Activated T-cell treated with anti-CD3 and anti-CD28 coated beads for 48 hours (primary cell): ENCODE measurements at places on chromosomes 2 and 18.

DNA sequence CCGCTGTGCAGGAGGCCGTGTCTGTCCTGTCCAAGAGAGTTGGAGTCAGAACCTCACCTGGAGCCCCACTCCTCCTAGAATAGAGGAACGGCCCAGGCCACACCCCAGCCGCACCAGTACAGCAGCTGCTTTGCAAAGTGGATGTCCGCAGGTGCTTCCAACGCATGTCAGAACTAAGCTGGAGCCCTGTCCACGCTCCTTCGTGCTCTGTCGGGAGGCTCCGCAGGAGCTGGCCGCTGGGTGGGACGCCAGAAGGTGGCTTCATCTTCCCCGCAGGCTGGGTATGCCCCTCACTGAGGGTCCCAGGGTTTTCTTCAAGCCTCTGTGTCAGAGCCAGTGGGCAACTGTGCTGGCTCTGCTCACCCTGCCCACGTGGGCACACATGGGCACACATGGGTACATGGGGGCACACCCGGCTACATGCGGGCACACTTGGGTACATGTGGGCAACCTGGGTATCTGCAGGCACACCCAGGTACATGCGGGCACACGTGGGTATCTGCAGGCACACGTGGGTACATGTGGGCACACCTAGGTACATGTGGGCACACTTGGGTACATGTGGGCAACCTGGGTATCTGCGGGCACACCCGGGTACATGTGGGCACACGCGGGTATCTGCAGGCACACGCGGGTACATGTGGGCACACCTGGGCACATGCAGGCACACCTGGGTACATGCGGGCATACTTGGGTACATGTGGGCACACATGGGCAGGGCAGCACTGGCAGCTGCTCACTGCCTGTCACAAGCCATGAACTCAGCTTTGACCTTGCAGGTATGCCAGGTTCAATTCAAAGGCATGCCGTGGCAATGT lies 67.1 kb upstream of the CTDP1 start:
- no peak for DNase-seq

GRCh38 chr2:236551471-236552211 lies 18.0 kb upstream of the ACKR3 start:
- no peak for DNase-seq

DNA sequence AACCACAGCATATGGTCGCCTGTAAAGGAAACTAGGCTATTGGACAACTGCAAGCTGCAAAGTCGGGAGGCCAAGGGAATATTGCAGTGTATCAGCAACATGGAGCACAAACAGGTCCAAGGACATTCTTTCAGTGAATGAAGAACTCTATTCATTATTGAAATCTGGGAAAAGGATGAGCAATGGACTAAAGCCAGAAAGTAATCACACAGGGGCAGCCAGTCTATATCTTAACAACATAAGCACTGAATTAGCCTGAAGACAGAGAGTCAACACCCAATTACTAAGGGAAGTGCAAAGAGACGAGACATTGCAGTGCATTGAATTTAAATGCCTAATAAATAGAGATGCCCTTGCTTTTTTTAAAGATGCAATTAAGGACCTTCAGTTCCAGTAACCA lies 615.5 kb upstream of the SETBP1 start:
- no peak for DNase-seq

DNA sequence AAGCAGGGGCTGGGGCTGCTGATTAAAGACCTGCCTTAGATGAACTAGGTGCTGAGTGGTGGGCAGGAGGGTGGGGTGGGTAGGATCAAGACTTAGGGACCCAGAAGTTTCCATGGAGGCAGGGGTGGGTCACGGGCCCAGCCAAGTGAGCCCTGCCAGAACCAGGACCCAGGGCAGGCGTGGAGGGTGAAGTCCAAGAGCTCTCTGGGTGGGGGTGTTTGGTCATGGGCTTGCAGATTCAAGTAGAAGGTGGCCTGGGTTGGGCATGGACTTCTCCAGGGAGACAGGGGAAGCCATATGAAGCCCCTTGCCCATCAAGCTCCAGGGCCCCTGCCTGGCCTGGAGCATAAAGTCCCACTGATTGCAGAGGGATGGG lies 168.8 kb downstream of the SMAD7 start:
- DNase-seq = no peak

DNA sequence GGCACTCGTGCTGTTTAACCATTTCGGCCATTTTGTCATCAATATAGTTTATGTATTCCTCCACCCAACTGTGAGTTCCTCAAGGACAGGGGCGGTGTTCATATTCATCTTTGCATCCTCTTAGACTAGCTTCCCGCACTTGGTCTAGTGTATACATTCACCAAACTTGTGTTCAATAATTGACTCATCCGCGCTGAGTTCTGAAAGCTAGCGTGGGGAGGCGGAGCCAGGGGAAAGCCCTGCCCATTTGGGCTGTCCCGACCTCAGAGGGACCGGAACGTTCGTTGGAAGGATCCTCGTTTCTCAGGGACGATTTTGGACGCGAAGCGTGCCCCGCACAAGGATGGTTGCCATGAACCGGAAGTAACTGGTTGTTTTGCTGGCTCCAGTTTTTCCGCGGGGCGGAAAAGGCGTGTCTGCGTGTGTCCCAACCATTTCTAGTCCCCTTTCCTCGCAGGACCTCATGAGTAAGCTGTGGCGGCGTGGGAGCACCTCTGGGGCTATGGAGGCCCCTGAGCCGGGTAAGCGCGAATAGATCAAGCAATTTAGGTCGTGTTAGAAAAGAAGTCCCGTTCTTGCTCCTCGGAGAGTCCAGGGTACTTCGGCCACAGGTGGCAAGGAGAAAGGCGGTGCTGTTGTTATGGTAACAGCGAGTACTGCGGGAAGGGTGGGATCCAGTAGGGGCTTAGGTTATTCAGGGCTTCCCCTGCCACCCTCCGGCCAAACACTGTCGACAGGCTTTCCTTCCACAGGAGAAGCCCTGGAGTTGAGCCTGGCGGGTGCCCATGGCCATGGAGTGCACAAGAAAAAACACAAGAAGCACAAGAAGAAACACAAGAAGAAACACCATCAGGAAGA lies at the start of gene INO80B:
Gene INO80B (plus strand): TSS at position 434 of the 858 bp plus-strand sequence. CDS start 30 bp downstream, at position 464.
- DNase-seq = peak; percentile 95

DNA sequence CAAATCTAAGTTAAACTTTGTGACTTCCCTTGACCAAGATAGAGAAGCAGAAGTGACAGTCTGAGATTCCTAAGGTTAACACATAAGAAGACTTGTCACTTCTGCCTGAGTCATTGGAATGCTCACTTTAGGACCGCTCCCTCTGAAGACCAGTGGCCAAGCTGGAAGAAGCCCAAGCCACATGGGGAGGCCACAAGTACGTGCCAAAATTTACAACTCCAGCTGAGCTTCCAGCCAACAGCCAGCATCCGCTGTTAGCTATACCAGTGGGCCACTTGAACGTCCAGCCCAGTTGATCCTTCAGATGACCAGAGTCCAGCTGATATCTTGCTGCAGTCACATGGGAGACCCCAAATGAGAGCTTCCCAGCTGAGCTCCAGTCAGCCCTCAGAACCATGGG lies 18.1 kb upstream of the ANTXR1 start:
- no peak for DNase-seq

DNA sequence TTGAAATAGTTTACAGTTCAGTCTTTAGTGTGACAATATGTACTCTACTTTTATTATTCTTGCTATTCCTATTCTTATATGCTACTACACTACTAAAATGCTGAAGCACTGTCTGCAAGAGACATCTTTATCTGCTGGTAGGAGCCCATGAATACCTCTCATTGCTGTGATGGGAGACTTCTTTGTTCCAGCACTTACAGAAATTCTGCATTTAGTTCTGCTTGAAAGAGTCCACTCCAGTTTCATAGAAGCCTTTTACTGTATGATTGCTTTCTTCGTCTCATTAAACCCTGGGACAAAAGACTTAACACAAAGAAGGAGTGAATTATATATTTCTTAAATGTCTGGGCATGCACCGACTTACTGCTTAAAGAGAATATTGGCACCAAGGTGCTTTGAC lies 272.7 kb downstream of the CD226 start:
- no peak for DNase-seq

- no peak for DNase-seq
These were observed 14.2 kb downstream of the ECEL1 start for GRCh38 chr2:232473467-232473890.

DNA sequence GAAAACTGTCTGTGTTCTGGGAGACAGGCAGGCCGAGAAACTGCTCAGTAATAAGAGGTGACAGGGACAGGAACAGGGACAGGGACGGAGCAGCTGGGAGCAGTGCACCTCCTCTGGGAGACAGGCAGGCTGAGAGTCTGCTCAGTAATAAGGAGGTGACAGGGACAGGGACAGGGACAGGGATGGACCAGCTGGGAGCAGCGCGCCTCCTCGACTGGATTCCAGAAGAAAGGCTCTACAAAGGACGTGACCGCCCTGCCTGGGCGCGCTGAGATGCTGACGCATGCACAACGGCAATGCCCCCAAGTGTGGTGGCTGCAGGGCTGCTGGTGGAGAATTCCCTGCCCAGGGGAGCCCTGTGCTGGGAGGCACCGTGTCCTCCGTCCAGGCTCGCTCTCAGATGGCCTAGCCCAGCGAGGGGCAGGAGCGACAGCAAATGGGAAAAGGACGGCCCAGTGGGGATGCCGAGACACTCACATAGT lies 44.2 kb upstream of the PXDN start:
- DNase-seq = no peak

DNA sequence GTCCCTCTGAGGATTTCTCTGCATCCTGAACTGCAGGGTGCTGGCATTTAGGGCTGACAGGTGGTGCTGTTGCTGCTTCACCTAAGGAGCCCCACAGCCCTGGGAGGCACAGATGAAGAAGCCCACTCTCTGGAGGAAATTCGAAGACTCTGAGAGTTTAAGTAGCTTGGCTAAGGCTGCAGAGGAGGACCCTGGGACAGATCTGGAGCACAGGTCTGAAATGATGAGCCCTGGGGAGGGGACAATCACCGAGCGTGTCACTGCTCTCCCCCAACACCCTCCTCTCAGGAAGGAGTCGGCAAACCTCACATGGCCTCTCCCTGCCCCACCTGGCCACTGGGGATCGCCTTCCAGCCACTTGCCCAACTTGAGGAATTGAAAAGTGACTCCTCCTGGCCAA lies 18.6 kb downstream of the CYP27C1 start:
- no peak for DNase-seq

- no peak for DNase-seq
These were observed 209.6 kb downstream of the STK39 start for GRCh38 chr2:168037778-168038177.
